ENCODE measurements at places on chromosomes 5 and 9.

GRCh38 chr9:35488566-35489312, 1.2 kb upstream of the RUSC2 start:
- no peaks in the 10 kb centered on the region for H3K4me1 ChIP-seq
- H3K27me3 ChIP-seq: no peaks in the 10 kb centered on the region
- no peak for DNase-seq
- H3K4me3 ChIP-seq: no peak overlapping the region
- H3K36me3 ChIP-seq: no peaks in the 10 kb centered on the region

GRCh38 chr5:35924122-35924949, 14.1 kb downstream of the CAPSL start:
- no peak overlapping the region for H3K27ac ChIP-seq
- no peaks in the 10 kb centered on the region for H3K27me3 ChIP-seq
- H3K4me1 ChIP-seq: peaks cover 14% of the 10 kb centered on the region
- no peak for DNase-seq
- H3K36me3 ChIP-seq: no peaks in the 10 kb centered on the region
- H3K4me3 ChIP-seq: peak overlapping the region; percentile 12

DNA sequence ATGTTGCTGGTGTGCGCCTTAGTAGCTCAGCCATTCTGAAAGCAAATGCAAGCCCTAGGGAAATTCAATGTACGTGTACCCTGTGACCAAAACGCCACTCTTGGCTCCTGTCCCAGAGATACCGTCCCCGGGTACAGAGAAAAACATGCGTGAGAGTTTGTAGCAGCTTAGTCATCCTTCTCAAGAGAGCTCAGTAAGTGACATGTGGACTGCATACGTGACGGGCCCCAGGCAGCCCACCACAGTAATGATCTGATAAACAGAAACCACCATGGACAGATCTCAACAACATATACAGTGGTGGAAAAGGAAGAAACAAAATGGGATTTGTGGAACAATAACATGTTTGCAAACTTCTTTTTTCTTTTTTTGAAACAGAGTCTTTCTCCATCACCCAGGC, 45.1 kb downstream of the S1PR3 start:
- DNase-seq: no peak
- no peak overlapping the region for H3K27ac ChIP-seq
- no peaks in the 10 kb centered on the region for H3K27me3 ChIP-seq
- no peaks in the 10 kb centered on the region for H3K36me3 ChIP-seq

DNA sequence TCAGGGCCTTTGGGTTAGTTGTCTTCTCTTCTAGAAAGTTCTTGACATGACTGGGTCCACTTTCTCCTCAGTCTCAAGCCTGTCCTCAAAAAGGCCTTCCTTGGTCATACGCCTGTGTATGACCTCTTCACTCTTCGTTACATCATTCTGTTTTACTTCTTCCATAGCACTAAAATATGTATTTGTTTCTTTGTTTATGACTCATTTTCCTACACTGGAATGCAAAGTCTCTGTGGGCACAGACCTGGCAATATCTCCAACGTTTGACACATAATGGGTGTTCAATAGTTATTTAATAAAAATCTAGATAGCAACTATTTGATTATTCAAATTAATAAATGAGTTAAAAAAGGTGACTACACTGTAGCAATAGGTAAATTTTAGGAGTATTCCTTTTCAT, 85.1 kb downstream of the YIPF5 start:
- DNase-seq: no peak
- H3K27me3 ChIP-seq: no peaks in the 10 kb centered on the region
- no peaks in the 10 kb centered on the region for H3K36me3 ChIP-seq
- H3K27ac ChIP-seq: no peak overlapping the region

DNA sequence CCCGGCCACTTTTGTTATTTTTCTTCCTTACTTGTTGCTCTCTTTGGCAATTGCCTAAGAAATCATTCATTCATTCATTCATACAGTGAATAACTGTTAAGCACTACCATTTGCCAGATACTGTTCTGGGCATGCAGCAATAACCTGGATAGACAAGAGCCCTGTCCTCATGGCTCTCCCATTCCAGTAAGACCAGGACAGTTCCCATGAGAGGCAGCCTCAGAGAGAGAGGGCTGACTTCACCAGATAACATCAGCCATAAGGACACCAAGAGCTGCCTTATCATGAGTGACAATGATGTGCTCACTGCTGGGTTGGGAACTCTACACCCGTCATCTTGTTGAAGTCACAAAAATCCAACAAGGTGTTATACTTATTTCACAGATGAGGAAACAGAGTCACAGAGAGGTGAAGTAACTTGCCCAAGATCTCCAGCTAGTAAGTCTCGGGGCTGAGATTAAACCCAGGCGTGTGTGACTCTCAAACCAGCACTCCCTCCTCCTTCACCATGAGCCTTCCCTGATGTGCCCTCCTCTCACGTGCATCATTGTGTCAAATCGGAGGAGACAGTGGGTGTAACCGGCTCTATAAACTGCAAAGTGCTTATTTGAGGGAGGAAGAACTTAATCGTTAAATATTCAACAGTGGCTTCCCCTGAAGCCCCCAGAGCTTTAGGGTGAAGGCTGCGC, 61.1 kb upstream of the TBC1D2 start:
- H3K36me3 ChIP-seq: no peaks in the 10 kb centered on the region
- no peaks in the 10 kb centered on the region for H3K4me1 ChIP-seq
- no peak overlapping the region for H3K4me3 ChIP-seq
- no peak overlapping the region for H3K27ac ChIP-seq
- no peak for DNase-seq
- no peaks in the 10 kb centered on the region for H3K27me3 ChIP-seq
